Transverse colon (tissue), 4 donors: ENCODE measurements at places on chromosomes 11 and 22.

- DNase-seq = no peak
Observed at GRCh38 chr11:1326435-1327063, 17.1 kb upstream of the TOLLIP start.

DNA sequence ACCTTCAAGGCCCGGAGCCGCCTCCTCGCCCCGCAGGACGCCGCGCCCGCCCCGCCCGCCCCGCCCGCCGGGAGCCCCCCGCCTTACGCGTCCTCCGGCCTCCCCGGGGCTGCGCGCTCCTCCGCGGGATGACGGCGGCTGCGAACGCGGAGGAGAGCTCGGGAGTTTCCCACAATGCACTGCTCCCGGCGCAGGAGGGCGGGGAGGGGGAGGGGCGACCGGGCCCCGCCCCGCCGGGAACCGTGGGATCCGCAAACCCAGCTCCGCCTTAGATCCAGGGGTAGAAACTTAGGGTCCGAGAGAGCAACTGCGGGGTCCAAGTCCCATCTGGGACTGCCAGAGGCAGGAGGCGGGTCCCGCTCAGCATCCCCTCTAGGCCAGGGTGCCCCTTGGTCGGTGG is at the start of gene CEND1:
Gene CEND1, minus strand, starts transcription at position 148 of the 400 bp plus-strand sequence. CDS start 1,514 bp downstream, outside the sequence.
- DNase-seq = no peak

DNA sequence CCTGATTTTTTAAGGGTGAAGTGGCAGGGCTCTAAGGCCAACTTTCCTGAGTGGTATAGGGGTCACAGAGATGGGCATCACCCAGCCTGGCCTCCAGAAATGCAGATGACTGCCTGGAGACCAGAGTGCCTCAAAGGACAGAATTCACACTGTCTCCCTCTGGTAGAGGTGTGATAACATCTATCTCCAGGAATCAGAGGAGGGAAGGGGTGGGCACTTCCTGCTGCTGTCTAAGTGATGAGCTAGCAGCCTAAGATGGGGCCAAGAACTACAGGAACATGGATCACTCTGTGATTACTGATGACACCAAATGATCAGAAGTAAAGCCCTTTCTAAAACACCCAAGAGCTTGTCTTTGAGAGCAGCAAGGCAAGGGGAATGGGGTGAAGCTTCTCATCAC is 61.9 kb downstream of the C11orf58 start:
- DNase-seq = no peak

DNA sequence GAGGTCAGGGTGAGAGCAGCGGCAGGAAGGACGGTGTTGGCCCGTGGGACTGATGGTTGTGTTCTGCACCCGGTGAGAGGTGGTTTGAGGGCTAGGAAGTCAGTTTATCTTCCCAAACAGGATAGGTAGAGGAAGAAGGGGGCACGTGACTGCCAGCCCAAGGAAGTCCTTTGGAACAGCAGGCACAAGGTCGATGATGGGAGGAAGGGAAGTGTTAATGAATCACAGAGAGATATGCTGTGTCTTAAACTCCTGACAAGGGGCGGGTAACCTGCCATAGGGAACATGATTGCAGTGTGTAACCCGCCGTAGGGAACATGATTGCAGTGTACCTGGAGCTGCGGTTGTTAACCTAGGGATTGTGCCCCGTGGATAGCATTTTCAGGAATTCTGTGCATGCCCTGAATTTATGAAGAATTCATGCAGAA is 49.0 kb downstream of the PRR5L start:
- peak; percentile 75 for DNase-seq

DNA sequence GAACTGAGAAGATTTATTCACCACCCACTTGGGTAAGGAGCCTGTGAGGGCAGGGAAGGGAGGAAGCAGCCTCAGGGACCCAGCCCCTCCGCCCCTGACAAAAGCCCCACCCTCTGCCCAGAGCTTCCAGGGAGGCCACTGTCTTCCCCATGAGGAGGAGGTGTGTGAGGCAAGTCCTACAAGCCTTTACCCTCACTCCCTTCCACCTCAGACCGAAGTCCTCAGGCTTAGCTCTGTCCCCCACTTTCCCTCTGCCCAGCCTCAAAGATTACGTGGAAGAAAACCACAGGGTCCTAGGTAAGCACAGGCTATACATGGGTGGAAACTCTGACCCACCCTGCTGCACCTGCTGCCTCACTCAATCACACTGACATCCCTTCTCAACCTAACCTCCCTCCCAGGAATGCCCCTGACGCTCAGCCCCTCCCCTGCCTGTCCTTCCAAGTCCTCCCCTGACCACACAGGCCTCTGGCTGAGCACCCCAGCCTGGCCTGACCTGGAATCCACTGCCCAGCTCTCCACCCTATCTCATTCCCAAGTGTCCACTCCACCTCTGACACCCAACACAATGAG is 3.6 kb upstream of the ARAP1 start:
- no peak for DNase-seq

- DNase-seq = no peak
Observed at GRCh38 chr11:111976767-111977145, 39.6 kb downstream of the DIXDC1 start.

GRCh38 chr11:109153836-109154235 is 268.2 kb upstream of the C11orf87 start:
- DNase-seq = no peak

- DNase-seq = no peak
Observed at GRCh38 chr11:113248702-113249490, 65.5 kb upstream of the TTC12 start.

DNA sequence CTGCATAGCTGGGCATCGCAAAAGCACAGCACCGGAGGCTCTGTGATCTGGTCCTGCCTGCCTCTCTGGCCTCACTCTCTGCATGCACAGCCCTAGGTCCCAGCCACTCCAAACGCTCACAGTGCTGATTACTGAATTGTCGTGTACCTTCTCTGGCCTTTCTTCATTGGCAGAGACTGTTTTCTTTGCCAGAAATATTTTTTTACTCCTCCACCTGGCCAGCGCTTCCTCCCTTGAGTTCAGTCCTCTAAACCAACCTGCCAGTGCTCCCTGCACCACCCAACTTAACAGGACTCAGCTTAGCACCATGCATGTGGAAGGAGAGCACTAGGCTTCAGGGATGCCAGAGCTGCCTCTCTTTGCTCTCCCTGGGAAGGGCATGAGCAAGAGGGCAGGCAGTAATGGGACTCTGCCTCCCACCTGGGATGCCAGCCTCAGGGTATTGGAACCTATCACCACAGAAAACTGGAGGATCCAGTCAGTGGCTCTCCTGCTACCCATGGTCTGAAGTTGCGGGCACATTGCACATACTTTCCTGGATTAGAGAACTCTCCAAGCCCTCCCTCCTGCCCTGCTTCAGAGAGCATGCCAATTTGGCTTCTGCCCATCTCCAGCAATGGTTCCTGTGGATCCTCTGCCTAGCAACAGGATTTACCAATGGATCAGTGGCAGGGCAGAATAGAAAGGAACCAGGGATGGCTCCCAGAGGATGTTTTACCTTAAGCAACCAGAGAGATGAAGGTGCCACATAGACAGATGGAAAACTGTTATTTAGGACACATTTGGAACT is 37.0 kb upstream of the GNAZ start:
- DNase-seq = no peak

DNA sequence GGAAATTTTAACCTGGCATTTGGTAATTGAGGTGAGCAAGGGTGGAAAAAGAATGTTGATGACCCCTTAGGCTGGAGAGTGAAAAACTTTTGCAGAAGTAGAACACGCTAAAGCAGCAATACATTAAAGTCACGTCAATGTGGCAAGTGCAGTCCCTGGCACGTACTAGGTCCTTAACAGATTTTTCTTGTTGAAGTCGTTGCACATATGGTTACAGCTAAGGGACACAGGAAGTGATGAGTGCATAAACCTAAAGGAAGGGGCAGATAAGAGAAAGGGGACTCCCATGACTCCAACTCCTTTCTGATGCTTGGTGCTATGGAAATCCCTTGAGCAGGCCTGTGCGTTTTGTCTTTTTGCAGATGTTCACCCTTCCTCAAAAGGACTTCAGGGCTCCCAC is 1.2 kb downstream of the ACCS start:
- DNase-seq = no peak

GRCh38 chr11:78015878-78016277 is 7.2 kb downstream of the KCTD14 start:
- DNase-seq = no peak

GRCh38 chr22:49052023-49052538 is 775.6 kb downstream of the BRD1 start:
- no peak for DNase-seq

DNA sequence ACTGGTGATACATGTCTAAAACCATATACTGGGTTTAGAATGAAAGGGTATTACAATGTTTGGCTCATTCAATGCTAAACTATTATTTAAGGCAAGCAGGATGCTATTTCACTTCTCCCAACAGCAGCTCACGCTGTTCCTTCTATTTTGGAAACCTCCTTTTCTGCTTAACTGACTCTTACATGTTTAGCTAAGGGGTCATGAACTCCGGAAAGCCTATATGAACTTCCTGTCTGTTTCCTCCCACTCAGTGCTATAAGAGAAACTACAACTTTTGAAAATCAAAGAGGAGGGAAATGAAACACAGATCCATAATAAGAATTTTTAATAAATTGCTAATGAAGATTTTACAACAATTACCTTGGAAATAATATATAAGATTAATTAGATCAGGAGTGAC is 30.9 kb downstream of the SLC36A4 start:
- no peak for DNase-seq

DNA sequence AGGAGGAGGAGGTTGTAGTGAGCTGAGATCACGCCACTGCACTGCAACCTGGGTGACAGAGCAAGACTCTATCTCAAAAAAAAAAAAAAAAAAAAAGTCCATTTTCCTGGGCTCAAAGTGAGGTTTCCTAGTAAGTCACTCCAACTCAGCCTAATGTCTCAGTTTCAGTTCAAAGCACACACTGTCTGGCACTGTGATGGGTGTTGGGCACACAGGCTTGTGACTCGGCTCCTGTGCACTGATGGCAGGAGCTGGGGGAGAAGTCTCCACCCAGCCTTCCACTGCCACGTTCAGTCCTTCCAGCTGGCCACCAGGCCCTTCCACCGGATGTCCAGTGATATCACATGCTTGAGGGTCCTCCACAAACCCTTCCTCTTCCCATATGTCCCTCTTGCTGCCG is 186.0 kb downstream of the CEP164 start:
- no peak for DNase-seq

DNA sequence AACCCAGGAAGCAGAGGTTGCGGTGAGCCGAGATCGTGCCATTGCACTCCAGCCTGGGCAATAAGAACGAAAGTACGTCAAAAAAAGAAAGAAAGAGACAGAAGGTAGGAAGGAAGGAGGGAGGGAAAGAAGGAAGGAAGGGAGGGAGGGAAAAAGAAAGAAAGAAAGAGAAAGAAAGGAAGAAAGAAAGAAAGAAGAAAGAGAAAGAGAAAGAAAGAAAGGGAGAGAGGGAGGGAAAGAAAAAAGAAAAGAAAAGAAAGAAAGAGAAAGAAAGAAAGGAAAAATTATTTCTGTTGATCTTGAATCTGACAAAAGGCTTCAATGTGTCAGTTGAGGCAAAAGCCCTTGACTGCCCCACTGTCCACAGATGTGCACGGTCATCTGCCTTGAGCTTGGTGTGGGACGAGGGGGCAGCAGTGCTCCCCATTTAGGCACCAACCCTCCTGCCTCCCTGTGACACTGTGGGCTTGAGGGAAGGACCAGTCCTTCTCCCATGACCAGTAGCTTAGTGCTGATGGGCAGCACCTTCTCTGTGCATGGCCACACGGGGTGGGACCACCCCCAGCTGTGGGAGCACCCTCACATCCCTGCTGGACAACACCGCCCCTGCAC is 24.4 kb downstream of the KCTD17 start:
- no peak for DNase-seq

GRCh38 chr11:94494126-94494680 is 419 bp downstream of the ANKRD49 start:
- no peak for DNase-seq

- DNase-seq = no peak
Observed at GRCh38 chr11:118000850-118001228, 14.6 kb downstream of the IL10RA start.

- peak; percentile 20 for DNase-seq
Observed at GRCh38 chr11:131998020-131998419, 627.6 kb downstream of the NTM start.

DNA sequence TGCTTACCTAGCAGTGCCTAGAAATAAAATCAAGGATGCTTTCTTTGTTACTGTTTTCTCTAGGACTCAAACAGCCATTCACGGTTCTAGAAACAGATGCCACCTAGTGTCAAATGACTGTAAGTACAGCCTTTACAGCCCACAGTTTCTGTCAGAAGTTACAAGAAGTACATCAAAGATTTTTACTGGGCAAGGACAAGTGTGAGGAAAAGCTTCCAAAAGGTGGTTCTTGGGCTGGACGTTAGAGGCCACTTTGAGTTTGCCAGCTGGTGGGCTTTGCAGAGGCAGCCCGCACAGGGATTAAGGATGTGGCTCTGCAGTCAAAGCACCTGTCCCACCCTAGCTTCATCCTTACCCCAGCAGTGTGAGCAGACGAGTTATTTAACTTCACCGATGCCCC is 6.9 kb downstream of the KMT5B start:
- DNase-seq = no peak

DNA sequence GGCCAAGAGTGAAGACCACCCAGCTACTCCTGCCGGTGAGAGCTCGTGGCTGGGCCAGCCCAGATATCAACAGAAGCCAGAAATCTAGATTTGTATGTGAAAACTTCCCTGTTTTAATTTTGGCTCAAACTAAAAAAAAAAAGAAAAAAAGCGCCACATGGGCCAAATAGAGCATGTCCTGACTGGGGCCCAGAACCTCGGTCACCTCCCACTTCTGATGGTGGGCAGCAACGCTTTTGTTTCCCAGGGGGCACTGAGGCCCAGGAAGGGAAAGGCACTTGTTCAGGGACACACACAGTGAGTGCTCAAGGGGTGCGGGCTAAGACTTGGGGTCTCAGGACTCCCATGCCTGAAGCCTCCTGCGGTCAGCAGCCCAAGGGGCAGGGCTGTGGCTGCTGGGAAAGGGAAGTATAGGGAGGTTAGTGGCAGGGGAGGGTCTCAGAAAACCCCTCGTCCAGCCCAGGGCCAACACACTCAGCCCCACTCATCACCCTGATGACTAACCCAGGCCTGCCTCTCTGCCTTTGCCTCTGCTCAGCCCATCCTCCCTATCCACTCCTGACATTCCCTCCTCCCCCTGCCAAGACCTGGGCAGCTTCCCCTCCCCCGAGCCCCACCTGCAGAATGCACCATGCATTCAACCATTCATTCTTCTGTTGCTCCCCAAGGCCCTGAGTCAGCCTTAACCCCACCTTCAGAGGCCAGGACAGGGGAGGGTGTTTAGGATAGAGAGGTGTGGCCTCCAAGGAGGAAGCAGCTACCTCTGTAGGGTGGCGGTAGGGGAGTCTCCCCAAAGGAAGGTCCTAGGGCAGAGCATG is 30.0 kb upstream of the TCF20 start:
- peak; percentile 62 for DNase-seq

GRCh38 chr11:58573451-58574104 is 2.1 kb downstream of the LPXN start:
- DNase-seq = no peak

DNA sequence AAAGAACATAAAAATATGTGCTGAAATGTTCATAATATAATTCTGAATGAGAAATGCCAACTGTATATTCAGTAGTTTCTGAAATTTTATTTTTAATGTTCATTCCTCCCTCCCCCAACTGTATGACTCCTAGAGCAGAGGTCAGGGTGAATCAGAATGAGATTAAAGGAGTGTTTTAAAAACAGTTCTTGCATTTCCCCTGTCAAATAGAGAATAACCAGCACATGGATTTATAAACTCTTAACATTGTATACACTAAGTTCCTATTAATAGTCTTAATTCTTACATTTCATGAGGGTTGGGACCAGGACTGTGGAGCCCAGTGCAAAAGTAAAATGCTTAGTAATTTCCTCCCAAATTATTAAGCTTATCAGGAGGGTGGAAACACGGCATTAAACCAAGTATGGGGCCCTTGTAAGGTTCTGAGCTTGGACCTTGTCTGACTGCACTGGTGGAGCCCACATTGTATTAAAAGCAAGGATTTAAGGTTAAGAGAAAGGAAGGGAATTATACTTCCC is 474.6 kb upstream of the RAG2 start:
- DNase-seq = no peak
